ENCODE measurements at places on chromosomes 7 and 10.

GRCh38 chr10:94093286-94093905 lies 99.7 kb downstream of the PLCE1 start:
- no peak for DNase-seq

DNA sequence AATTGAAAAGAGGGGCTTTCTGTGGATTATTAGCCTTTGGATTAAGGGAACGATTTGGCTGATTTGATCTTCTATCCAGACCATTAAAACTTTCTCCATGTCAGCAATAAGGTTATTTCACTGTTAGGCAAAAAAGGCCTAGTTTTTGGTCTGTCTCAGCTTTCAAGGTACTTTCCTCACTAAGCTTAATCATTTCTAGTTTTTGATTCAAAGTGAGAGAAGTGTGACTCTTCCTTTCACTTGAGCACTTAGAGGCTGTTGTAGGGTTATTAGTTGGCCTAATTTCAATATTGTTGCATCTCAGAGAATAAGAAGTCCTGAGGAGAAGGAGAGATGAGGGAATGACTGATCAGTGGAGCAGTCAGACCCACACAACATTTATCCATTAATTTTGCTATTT lies 596.0 kb upstream of the TPK1 start:
- DNase-seq, result no peak

DNA sequence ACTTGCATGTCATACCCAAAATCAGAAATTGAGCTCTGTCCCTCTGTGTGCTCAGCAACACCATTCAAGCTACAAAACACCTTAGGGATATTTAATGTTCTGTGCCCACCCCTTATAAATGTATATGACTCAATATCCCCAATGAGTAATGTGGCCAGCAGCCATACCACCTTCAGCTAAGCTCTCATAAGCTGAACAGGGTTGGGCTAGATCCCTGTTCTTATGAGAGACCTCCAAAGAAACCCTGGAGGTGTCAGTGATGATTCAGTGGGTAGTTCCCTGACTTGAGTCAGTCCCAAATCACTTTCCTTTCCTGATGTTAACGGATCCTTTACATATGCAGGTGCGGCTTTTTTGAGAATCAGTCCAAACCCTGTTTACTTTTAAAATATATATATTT lies 253.8 kb downstream of the CREB5 start:
- no peak for DNase-seq

GRCh38 chr7:16343612-16344011 lies 77.7 kb downstream of the CRPPA start:
- DNase-seq, result no peak

GRCh38 chr7:8114175-8114574 lies 145.6 kb downstream of the GLCCI1 start:
- DNase-seq, result no peak

DNA sequence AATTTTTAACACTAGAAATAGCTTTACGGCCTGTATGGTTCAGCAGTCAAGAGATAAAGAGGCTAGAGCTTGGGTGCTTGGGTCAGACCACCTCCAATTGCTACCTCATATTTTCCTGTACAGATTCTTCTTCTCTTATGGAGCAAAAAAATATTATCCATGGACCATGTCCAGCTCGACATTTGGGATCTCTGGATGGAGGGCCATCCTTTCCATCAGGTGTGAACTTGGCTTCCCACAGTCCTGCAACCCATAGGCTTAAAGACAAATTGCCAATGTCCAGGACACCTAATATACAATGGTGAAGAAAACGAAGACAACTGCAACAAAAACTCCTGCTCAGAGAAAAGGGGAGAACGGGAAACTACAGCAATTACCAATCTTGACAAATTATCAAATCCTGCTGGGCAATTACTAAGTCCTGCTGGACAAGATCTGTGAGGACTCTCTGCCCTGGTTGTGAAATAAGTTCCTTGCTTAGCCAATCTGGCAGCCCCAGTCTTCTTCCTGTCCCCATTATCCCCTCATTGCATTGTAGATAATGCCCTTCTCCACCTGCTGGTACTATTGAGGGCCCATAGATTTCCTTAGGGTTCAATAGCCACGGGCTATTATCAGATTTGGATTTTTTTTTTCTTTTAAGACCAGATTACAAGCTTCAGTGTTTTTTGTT lies 42.0 kb upstream of the BRAF start:
- no peak for DNase-seq

- no peak for DNase-seq
Observed at GRCh38 chr10:17675638-17676037, 31.7 kb downstream of the STAM start.

DNA sequence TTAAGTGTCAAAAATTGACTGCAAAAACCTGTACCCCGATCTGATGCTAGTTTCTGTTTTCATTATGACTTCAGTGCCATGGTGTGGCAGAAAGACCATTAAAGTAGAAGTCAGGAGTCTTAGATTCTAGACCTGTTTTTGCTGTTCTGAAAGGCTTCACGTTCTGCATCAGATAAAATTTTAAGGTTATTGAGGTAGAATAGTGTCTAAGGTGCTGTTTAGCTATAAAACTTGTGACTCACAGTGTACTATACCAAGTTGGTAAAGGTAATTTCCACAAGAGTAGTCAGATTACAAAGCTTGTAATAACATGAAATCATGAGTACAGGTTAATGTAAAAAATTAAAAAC lies 38.6 kb downstream of the ZNRF2 start:
- DNase-seq, result no peak

GRCh38 chr7:130292682-130293257 lies at the start of gene CPA4:
Gene CPA4, plus strand, starts transcription at chr7:130293161. Its CDS starts 20 bp downstream, at chr7:130293181.
- peak; percentile 75 for DNase-seq

GRCh38 chr7:128129224-128129864 lies 98.1 kb upstream of the LRRC4 start:
- no peak for DNase-seq

- DNase-seq, result no peak
Observed at GRCh38 chr7:42625421-42625820, 286.4 kb downstream of the C7orf25 start.

DNA sequence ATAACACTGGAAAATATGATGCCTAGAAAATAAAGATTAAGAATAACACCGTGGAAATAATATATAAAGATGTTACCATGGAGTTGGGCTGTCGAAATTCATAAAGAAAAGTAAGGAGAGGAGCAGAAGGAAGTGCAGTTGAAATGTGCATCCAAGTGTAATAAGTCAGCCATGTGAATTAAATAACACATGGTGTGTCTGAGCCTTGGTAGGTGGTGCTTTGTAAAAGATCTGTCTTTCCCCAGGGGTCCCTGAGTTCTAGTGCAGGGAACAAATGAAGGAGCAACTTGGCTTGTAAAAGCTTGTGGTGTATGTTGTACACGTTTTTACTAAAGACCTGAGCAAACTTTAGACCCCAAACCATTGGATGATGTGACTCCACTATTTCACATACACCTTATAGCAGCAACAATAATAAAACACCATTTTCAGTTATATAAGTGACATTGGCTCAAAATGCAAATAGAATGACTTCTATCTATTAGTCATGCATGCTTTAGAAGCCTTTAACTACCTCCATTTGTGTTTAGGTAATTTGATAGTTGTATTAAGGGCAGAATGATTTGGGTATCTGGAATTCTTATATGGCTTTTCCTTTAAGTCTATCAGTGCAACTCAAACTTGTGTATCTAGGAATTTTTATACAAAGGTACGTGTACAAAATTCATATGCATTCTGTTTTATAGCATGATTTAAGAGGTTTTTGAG lies 11.3 kb downstream of the STARD3NL start:
- DNase-seq, result no peak

GRCh38 chr7:5702876-5703571 lies 78.4 kb downstream of the RNF216 start:
- DNase-seq, result no peak

GRCh38 chr10:71008150-71008549 lies 119.8 kb upstream of the PCBD1 start:
- no peak for DNase-seq

DNA sequence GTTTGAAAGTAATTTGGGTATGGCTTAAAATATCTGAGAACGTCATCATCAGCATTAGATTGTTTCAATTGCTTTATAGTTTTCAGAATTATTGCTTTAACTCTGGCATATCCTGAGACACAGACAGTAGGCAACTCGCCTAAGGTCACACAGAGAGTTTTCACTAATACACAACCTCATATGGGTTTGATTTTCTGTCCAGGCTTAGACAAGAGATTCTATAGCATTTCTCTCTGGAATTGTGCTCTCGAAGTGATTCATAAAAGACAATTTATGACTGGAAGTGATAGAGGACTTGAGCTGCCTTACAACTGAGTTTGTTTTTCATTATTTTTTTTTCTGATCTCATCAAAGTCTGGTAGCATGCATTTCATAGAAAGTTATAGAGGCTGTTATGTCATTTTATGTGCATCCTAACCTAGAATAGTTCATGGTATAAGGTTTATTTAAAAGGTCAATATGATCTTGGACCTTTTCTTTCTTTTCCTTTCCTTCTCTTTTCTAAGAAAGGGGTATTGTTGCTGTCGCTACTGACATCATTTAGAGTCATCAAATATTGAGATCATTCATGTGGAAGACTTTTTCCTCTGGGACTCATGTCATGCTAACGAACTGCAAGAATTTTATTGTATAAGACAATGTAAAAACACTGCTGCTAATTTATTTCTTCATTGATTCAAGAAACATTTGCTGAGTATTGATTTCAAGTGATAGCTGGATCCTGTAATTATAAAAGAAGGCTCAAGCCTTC lies 278.2 kb downstream of the PLXDC2 start:
- DNase-seq, result no peak

GRCh38 chr7:91656541-91657482 lies 223.7 kb downstream of the MTERF1 start:
- DNase-seq, result peak; percentile 54

- no peak for DNase-seq
Observed at GRCh38 chr7:40403703-40404476, 269.1 kb downstream of the SUGCT start.

DNA sequence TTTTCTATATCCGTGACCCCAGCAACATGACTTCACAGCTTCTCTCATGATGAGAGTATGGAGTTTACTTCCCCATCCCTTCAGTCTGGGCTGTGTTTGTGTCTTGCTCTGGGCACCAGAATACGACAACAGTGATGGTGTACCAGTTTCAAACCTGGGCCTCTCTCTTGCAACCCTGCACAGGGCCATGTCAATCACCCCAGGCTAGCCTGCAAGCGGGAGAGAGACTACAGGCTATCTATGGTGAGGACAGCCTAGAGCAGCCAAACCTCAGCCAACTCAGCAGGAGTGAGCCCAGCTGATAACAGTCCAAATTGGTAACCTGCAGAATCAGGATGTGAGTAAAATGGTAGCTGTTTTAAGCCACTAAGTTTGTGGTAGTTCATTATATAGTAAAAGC lies 235.8 kb downstream of the CHCHD3 start:
- no peak for DNase-seq

- DNase-seq, result no peak
Observed at GRCh38 chr7:108810756-108811385, 241.2 kb downstream of the DNAJB9 start.

GRCh38 chr7:8260871-8261694 lies 884 bp downstream of the ICA1 start:
- DNase-seq, result no peak

GRCh38 chr10:129513312-129513711 lies 46.3 kb downstream of the MGMT start:
- no peak for DNase-seq

DNA sequence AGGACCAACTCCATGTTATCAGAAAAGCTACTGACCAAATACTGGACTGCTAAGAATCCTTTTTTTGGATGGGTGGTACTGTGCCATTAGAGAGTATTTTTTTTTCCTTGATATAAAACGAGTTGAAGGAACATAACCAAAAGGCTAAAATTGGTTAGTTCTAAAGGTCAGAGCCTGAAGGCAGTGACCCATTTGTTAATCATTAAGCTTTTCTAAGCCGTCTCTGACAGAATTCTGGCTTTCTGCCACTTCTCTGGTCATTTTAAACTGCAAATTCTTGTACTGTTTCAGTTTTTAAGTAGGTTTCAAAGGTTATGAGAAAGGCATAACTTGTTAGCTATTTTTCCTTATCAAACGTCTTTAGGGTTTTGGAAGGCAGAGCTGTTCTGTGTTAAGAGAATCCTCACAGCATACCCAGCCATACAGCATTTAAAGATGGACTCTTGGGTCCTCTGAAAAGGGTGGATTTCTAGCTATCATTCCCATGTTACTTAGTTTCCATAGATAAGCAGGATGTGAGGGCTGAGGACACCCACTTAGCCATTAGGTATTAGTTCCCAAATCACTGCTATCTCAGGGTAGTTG lies 196.8 kb downstream of the RNLS start:
- peak; percentile 86 for DNase-seq

DNA sequence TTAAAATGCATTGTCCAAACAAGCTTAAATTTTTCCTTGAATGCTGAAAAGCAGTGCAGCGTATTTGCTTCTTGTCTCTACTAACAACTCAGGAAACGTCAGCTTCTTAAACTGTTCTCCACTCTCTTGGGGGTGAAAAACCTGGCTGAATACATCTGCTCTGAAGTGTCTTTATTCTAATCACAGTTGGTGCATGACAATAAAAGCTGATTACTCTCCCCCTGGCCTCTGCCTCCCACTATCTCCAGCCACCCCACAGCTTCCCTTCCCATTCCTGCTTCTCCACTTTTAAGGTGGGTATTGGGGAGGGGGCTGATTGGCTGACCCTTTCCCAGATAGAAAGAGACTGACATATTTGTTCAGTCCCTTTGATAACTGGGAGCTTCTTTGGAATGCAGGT lies 456.0 kb downstream of the SORCS1 start:
- DNase-seq, result no peak

- no peak for DNase-seq
Observed at GRCh38 chr7:94748376-94748775, 92.4 kb upstream of the SGCE start.

DNA sequence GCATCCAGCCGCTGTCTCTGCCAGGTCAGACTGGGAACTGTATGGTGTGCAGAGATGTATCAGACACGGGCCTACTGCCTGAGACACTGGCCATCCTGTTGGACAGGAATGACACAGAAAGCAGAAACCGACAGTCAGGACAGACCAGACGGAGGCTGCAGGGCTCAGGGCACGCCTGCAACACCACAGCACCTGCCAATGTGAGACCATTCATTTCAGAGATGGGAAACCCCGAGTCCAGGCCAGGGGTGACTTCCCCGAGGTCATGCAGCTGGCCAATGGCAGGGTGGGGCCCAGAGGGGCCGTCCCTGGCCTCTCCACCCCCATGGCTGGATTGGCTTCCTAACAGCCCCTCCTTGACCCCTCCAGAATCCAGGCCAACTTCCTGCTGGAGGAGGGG lies 34.7 kb downstream of the GRID1 start:
- DNase-seq, result no peak

DNA sequence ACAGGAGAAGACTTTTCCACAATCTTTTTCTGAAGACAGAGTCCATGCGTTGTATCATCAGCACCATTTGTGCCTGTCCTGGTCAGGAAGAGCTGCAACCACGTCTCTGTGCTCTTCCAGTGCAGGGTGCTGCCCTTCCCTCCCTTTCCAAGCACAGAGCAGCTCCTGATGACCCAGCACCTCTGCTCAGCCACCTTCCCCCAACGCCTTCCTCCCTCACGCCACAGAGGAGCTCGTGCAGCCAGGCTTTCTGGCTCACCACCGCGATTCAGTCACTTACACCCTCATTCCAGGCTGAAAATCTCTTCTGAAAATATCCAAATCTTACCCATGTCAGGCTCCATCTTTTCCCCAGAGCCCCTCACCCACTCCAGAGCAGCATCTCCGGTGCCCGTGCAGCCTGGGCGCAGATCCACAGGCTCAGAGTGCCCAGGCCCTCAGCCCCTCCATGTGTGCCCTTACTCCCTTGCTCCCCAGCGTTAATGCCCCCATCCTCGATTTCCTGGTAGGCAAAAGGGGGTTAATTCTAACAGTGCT lies 181.5 kb downstream of the DIP2C start:
- no peak for DNase-seq

GRCh38 chr10:65571011-65571570 lies 1354.7 kb upstream of the LRRTM3 start:
- DNase-seq, result no peak

GRCh38 chr7:110790992-110791391 lies 299.9 kb upstream of the LRRN3 start:
- DNase-seq, result no peak

Data from retinal pigment epithelial cell (primary cell).